ENCODE measurements at places on chromosomes 5 and 9.
A peak's percentile ranks its signal among the peaks of the same experiment; 100 is the strongest.

- DNase-seq, result no peak
Observed at GRCh38 chr9:79812507-79813257, 240.9 kb downstream of the TLE4 start.

DNA sequence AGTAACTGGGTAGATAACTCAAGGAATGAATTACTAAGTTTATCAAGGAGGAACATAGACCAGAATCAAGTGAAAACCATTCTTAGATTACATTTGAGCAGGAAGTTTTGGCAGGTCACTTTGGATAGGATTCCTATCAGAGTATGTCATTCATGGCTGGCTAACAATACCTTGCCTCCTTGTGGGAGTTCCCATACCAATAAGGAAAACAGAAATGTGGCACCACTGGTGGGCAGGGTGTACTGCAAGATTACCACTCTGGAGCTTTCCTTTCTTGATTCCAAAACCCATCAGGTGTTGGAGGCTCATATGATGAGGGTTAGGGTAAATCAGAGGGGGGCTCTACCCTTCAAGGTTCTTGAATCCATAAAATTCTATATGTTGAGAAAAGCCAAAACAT, 18.6 kb upstream of the SPATA31D1 start:
- DNase-seq, result no peak

GRCh38 chr5:177550122-177550521, 4.2 kb downstream of the FAM193B start:
- DNase-seq, result no peak

GRCh38 chr5:58740956-58741355, 158.1 kb downstream of the RAB3C start:
- DNase-seq, result no peak

GRCh38 chr9:123536455-123536868, 180.5 kb downstream of the CRB2 start:
- no peak for DNase-seq

DNA sequence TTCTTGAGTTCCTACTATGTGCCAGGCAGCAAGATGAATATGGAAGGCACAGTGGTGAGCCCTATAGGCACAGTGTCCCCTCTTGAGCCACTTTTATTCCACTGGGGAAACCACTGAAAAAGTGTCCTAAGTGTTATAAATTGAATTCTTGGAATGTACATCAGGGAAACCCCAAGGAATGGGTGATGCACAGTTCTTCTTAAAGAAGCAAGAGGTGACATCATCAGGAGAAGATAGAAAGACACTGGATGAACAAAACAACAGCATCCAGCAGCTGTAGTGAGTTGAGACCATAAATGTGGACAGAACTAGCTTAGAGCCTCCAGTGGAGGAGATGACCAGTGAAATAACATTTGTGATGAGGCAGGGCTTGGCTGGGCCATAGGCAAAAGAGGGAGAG, 199.2 kb upstream of the ANKRD55 start:
- DNase-seq, result no peak

DNA sequence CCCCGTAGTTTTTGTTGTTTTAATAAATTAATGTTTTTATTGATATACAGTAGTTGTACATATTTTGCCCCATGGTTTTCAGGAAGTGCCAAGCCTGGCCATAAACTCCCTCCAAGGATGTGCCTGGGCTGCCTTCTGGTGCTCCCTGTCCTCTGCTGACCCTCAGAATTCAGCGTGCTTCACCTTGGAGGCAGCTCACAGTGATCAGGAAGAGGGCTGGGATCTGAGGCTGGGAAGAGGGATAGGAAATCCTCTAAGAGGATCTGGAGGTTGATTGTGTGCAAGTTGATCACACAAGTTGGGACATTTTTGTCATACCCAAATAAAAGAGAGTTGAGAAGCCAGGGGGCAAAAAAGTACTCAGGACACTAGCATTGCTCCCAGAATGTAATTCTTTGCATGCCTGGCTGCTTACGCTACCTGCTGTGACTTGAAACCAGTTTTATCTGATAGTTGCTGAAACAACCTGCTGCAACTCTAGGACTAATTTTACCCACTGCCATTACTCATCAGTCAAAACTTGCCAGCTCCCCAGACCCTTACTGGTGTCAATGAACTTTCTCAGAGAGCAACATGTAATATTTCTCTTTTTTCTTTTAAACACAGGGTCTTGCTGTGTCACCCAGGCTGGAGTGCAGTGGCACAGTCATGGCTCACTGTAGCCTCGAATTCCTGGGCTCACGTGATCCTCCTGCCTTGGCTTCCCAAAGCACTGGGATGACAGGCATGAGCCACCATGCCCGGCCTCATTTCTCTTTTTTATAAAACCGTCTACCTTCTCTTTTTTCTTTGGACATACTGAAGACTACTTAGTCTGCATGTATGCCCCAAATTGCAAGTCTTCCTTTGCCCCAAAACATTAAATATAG, 29.0 kb downstream of the PDE6A start:
- no peak for DNase-seq

GRCh38 chr9:19947996-19948395, 159.2 kb upstream of the SLC24A2 start:
- no peak for DNase-seq

- DNase-seq, result no peak
Observed at GRCh38 chr5:124461157-124461556, 285.3 kb downstream of the ZNF608 start.

GRCh38 chr5:143636931-143637528, 174.9 kb upstream of the HMHB1 start:
- DNase-seq, result no peak

GRCh38 chr5:50751064-50751657, 84.7 kb downstream of the PARP8 start:
- peak; percentile 17 for DNase-seq

DNA sequence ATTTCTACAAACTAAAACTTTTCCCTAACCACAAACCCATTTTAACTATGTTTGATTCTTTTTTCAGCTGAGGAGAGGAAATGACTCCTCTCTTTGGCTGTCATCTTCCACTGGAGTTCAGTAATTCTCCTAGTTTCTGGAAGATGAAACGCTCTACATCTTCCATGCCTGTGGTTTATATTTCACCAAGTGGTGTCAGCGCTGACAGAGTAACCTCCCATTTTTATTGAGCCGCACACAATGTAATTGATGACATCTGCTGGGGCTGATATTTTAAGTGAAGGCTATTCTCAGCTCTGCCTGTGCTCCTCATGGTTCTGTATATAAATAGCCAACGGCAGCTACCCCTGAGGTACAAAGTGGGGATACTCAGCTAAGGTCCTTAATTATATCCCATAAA, 234.6 kb downstream of the SPOCK1 start:
- DNase-seq, result no peak

DNA sequence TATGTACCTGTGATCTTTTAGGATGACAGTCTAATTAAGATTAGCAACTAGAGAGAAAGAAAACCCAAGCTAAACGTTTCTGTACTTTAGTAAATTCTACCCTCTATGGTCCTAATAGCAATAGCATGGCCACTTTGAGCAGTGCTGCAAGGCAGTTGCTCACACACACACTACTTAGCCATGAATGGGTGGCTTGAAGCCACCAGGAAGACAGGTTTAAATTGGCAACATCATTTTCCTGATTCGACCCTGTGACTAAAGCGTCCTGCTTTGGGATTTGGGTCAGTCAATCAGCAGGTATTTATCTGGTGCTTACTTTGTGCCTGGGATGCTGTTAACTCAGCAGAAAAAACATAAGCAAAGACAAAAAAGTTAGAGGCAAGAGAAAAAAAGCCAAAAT, 150.6 kb downstream of the ARRDC3 start:
- DNase-seq, result no peak

GRCh38 chr5:132895719-132896305, 22.3 kb downstream of the LEAP2 start:
- DNase-seq, result no peak

DNA sequence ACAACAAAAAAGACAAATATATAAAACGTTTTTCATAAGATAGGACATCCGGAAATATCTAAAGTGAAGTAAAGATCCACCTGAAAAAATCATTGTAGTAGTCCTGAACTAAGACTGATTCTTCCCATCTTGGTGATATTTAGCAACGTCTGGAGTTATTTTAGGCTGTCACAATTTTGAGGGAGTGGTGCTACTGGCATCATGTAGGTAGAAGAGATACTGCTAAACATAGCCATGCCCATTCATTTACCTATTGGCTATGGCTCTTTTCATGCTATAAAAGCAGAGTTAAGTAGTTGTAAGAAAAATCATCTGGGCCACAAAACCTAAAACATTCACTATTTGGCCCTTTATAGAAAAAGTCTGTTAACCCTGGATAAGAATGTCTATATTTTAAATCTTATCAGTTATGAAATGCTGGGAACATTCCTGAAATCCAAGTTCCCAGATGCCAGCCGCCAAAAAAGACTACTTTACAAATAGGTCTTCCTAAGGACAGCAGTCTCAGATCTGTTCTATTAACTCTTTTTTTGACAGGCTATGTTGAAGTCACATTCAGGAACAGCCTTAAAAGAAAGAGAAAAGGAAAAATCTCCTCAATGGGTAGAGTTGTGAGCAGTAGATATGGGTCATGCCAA, 27.0 kb downstream of the RAPGEF6 start:
- no peak for DNase-seq

- DNase-seq, result no peak
Observed at GRCh38 chr5:78808380-78808779, 159.8 kb upstream of the LHFPL2 start.

GRCh38 chr5:174843263-174844250, 119.2 kb downstream of the MSX2 start:
- no peak for DNase-seq

DNA sequence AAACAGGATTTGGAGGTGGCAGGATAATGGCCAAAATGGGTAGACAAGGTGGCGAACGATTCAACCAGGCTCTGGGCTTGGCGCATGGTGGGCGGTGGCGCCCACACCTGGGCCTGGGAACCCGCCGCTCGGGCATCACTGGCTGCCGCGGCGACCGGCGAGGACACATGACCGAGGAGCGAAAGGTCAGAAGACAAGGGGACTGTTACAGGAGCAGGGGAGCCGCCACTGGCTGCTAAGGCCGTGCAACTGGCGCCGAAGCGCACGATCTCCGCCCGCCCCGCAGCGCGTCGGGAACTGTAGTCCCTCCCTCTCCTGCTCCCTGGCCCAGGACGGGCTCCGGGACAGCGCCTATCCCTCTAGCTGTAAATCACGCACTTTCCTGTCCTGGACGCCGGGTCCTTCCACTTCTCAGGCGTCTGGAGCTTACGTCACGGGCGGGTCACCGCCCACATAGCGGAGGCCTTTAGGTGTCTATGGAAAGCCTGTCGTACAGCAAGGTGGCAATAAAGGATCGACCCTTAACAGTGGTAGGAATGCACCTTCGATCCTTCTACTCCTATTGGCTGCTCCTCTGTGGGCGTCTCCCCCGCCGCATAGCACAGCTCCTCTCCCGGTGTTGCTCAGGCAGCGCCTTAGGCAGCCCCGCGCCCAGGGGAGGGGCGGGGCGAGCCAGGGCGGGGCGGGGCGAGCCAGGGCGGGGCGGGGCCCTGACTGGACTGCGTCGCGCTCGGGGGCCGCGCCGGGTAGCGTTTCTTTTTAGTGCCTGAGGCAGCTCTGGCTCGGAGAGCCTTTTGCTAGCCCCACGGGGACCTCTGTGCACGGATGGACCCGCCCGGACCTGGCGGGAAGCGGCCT, at the start of gene ICE1:
ICE1 (plus strand) TSS at position 717 of the 858 bp plus-strand sequence. CDS start 239 bp downstream, outside the sequence.
- DNase-seq, result peak; percentile 88

- DNase-seq, result no peak
Observed at GRCh38 chr9:108272349-108272899, 583.4 kb downstream of the ACTL7B start.

DNA sequence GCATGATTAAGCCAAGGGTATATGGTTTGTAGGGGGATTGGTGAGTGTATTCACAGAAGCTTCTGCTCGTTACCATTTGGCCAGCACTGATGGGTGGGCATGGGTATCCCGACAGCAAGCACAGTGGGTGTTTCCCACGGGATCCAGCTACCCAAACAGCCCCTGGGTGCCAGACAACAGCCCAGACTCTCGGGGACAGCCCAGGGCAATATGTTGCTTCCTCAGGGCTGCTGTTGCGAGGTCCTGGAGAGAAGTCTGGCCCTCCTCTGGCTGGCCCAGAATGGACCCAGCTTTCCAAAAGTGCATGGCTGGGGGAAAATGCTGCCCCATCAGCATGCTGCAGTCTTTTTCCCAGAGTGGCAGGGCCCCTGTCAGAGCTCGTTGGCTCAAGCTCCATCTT, 247.0 kb downstream of the IRX1 start:
- DNase-seq, result no peak

DNA sequence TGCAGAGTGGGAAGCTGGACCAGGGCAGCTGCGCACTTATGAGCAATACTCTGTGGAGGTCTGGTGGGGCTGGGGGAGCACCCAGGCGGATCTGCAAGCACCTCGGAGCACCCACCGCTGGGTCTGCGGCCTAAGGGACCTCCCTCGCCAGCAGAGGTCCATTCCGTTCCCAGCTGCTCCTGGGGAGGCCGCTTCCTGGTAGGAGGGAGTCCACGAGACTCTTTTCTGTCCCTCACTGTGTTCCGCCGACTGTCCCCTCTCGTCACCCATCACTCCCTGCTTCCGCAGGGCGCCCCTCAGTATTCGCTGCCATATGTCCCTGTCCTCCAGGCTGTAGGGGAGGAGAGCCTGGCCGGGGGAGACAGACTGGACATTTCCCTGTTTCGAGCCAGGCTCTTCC, 45.5 kb downstream of the NDST1 start:
- DNase-seq, result no peak

- DNase-seq, result no peak
Observed at GRCh38 chr5:106159616-106160015, 1511.1 kb downstream of the EFNA5 start.

DNA sequence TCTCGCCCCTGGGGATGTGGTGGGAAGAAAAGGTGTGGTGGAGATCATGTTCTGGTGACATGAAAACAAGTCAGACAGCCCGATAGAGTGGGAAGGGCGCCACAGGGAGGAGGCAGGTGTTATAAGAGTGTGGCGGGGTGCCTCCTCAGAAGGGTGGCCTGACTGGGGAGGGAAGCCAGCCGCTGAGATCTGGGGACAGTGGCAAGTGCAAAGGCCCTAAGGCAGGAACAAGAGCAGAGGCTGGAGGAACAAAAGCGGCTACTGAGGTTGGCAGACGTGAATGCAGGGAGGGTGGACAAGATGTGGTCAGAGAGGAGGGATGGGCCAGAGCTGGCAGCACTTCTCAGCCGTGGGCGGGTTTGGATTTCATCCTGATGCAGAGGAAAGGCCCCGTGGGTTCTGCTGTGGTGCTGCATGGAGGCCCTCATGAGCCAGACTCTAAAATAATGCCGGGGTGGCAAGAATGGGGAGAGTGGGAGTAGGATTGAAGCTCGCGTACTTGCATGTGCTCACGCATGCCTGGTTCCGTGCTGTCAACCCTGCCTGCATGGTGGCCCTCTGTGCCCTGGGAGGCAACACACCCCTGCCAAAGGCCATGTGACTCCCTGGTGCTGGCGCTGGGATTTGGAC, 89.2 kb downstream of the MVB12B start:
- no peak for DNase-seq

DNA sequence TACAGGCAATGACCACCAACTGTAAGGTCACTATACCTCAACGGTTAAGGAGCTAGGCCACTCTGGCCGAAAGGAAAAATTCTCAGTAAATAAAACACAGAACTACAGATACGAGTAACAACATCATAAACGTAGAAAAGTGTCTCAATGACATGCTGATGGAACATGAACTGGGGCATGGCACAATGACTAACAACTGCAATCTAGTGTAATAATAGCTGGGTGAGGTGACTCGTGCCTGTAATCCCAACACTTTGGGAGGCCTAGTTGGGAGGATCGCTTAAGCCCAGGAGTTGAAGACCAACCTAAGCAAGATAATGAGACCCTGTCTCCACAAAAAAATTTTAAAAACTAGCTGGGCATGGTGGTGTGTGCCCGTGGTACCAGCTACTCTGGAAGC, 9.8 kb upstream of the RAPGEF6 start:
- DNase-seq, result no peak
